Activated CD4-positive, CD25-positive, alpha-beta regulatory T cell (primary cell): ENCODE measurements at places on chromosomes 3 and 15.

- DNase-seq = no peak
Observed at GRCh38 chr3:172279191-172279640, 169.0 kb downstream of the GHSR start.

- no peak for DNase-seq
Observed at GRCh38 chr15:67232591-67232990, 21.9 kb downstream of the AAGAB start.

GRCh38 chr15:77798151-77798835 is 165.6 kb upstream of the LINGO1 start:
- no peak for DNase-seq

GRCh38 chr15:66154581-66154980 is 99.0 kb downstream of the MEGF11 start:
- DNase-seq = no peak

DNA sequence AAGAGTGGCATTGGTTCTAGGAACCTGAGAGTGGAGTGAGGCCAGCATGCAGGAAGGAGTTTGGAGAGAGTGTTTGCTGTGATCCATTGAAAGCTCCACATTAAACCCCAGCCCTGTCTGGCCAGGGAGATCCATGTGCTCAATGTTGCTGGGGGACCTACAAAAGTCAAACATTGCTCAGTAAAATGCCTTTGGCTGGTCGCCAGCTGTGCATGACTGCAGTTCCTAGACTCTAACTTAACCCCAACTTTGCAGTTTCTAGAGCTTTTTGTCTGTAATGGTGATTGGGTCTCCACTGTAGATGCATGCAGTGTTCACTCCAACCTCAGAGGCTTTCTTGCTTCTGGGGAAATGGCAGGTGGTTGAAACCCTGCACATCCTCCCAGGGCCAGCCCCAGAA is 99.7 kb upstream of the ABHD17C start:
- DNase-seq = no peak

DNA sequence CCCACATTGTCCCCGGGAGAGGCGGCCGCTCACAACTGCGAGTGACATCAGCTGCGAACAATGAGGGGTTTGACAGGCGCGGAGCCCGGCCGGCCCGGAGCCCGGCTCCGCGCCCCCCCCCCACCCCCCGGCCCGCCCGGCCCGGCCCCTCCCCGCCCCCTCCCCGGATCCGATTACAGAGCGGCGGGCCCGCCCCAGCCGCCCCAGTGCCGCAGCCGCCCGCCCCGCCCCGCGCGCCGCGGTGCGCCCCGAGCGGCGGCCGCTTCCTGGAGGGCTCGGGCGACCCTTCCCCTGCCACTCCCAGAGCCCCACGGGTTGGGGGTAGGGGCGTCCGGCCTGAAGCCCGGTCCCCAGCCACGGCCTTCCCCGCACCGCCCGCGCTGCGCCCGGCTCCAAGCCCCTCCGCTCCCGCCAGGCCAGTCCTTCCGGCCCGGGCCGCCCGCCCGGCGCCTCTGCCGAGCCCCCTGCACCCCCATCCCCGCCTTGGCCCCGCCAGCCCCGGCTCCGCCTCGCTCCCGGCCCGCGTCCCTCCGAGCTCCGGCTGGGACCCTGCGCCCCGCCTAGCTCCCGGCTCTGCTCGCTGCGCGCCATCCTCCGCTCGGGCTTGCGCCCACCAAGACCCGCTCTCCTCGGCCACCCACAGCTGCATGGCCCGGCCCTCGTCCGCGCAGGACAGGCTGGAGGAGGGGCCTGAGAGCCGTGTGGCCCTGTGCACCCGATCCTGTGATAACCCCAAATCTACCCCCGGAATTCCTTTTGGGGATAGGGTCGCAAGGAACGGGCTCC is at the start of gene PCBP4:
Gene PCBP4, minus strand, starts transcription at position 71 of the 786 bp plus-strand sequence. CDS start 6,214 bp downstream, outside the sequence.
- DNase-seq = no peak

DNA sequence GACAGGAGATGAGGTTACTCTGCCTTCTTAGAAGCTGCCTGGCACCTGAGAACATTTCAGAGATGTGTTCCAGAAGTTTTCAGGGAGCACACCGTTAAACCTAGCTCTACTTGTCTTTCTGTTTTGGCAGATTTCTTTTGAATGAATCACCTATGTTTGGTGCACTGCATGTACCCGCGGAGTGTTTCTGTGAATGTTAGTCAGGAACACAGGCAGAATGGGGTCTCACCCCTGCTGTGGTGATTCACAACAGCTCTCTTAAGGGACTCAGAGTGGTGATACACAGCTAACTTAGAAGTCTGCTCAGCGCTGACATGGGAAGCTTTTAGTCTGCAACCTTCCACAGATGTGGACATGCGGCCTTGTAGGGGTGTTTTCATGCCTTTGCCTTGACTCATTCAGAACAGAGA is 24.0 kb downstream of the TSEN2 start:
- no peak for DNase-seq

GRCh38 chr3:14487821-14488220 is 52.3 kb downstream of the GRIP2 start:
- DNase-seq = no peak

DNA sequence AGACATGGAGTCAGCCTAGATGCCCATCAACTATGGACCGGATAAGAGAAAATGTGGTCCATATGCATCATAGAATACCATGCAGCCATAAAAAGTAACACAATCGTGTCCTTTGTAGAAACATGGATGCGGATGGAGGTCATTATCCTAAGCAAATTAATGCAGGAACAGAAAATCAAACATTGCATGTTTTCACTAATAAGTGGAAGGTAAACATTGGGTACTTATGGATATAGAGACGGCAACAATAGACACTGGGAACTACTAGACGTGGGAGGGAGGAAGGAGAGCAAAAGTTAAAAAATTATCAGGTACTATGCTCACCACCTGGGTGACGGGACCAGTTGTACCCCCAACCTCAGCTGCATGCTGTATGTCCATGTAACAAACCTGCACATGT is 2.5 kb downstream of the PLD1 start:
- no peak for DNase-seq

DNA sequence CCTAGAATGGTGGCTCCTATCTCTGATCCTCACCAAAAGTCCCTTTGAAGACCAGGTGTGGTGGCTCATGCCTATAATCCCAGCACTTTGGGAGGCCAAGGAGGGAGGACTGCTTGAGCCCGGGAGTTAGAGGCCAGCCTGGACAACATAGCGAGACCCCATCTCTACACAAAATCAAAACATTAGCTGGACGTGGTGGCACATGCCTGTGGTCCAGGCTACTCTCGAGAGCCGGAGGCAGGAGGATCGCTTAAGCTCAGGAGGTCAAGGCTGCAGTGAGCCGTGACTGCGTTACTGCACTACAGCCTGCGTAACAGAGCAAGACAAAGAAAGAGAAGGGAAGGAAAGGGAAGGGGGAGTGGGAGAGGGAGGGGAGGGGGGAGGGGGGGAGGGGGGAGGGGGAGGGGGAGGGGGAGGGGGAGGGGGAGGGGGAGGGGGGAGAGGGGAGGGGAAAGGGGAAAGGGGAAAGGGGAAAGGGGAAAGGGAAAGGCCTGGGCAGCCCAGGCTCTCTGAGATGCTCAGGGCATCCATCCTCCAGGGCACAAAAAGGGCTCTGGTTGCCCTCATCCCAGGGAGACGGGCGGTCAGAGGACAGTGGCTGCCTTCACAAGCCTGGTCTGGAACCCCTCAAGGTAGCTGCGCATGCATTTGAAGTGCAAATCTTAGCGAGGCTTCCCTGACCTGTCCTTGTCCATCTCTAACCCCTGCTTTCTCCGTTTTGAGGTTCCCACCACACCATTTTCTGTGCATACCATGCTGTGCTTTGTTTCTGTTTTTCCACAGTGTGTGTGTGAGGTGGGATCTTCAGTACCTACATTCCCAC is 76.1 kb downstream of the LDHAL6B start:
- DNase-seq = no peak

DNA sequence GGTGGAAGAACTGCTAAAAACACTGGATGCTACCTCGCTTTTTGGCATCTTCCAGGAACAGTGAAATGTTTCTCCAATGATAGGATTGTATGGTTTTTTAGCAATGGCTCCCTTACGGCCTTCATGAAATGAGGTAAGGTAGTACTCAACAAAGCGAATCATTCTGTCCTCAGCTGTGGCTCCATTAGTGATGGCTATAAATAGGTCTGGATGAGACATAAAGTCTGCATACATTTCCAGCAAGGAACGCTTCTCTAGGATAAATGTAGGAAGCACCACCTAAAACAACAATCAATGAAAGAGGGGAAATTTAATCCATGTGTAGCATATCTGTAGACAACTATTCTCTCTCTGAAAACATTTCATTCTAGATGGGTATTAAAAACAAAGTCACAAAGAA is 32.4 kb upstream of the SNX4 start:
- DNase-seq = no peak

DNA sequence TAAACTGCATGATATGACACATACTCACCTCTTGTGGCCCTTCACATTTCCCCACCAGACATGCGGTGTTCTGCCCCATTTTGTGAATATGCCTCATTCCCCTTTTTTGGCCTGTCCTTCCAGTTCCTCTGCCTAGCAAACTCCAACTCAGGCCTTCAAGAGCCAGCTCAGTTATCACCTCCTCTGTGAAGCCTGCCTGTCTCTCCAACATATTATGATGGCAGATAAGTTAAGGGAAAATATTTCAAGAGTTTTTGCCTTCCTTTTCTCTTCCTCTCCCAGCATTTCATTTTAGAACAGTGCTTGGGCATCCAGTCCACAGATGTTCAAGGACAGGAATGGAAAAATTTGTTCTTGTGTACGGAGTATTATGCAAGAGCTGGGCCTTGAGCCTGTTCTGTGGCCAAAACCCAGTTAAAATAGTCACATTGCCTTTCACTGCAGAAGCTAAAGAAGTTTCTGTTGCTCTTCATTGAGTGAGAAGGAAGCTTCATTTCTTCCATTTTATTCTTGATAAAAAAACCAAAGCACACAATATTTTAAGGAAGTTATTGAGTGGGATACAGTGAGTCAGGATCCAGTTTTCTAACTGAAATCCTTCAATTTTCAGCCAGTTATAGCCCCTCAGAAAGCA is 192.0 kb downstream of the GHSR start:
- DNase-seq = no peak

GRCh38 chr3:69496856-69497255 is 111.0 kb upstream of the FRMD4B start:
- no peak for DNase-seq

DNA sequence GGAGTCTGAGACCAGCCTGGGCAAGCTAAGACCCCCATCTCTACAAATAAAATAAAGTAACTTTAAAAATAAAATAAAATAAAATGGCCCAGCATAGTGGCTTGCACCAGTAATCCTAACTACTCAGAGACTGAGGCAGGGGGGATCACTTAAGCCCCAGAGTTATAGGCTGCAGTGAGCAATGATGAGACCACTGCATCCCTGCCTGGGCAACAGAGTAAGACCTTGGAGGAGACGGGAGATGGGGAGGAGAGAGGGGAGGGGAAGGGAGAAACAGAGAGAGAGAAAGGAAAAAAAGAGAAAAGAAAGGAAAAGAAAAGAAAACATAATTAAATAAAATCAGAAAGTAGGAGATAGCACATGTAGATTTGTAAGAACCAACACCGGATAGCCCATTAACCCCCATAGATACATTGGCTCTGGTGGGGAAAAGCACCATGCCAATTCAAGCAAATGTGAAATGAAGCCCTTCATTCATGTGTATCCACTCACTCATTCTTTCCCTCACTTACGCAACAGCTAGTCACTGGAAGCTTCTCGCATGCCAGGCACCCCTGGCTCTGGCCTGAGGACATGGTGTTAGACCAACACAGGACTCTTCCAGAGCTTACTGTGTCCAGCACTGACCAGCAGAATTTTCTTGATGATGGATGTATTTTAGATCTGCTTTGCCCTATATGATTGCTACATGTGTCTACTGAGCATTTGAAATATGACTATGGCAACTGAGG is 183.2 kb downstream of the MAGI1 start:
- no peak for DNase-seq

- DNase-seq = no peak
Observed at GRCh38 chr3:126535636-126536035, 11.7 kb downstream of the CHST13 start.

DNA sequence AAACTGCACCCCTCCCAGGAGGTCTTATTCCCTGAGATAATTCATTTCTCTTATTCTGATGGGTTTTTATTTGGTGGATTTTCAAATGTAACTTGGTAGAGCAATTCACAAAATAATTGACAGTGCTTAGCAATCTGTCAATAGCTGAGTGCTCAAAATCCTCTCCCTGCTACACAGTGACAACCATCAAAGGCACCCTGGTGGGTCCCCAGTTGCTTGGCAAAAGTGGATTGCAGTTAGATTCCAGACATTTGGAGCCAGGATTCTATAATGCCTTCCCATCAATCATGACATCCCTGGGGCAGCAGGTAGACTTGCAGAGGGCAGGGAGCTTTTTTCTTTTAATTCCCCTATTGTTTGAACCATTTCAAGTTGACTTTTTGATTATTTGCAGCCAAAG is 59.0 kb downstream of the FHIT start:
- no peak for DNase-seq

GRCh38 chr3:33980252-33980651 is 181.8 kb downstream of the PDCD6IP start:
- no peak for DNase-seq

GRCh38 chr15:82314769-82315518 is 34.3 kb downstream of the GOLGA6L10 start:
- DNase-seq = no peak

GRCh38 chr15:57769266-57769665 is 62.8 kb downstream of the POLR2M start:
- no peak for DNase-seq

DNA sequence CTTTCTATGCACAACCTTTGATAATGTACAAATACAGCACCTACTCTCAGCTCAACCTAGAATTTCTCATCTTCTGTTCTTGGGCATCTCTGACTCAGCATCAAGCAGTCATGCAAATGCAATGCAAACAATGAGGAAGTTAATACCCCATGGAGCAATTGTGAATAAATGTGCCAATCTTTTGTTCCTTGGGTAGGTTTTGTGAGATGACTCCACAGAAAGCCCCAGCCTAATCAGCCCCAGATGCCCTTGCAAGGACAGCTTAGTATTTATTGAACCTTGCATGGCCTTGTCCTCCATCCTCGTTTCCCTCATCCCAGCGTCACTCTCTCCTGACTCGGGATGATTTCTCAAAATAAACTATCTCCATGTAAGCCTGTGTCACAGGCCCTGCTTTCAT is 494.7 kb upstream of the NECTIN3 start:
- DNase-seq = no peak

GRCh38 chr3:66227051-66227450 is 6.2 kb downstream of the SLC25A26 start:
- no peak for DNase-seq

GRCh38 chr15:62439543-62440016 is 274.5 kb upstream of the C2CD4B start:
- DNase-seq = no peak

GRCh38 chr3:45774581-45775521 is 21.5 kb downstream of the SLC6A20 start:
- DNase-seq = no peak
